ENCODE measurements at places on chromosomes 7 and 10. TPM values are rescaled to one million over a fixed set of nuclear protein-coding genes. Genes with fewer than 3 reads are reported as not detected.

The WDFY4 gene
- polyA plus RNA-seq = 1.1 TPM

- no peak for DNase-seq
Observed at GRCh38 chr10:33279811-33280602, 54.5 kb downstream of the NRP1 start.

GRCh38 chr10:114538181-114538906 is 119.7 kb downstream of the ABLIM1 start:
- DNase-seq = no peak

DNA sequence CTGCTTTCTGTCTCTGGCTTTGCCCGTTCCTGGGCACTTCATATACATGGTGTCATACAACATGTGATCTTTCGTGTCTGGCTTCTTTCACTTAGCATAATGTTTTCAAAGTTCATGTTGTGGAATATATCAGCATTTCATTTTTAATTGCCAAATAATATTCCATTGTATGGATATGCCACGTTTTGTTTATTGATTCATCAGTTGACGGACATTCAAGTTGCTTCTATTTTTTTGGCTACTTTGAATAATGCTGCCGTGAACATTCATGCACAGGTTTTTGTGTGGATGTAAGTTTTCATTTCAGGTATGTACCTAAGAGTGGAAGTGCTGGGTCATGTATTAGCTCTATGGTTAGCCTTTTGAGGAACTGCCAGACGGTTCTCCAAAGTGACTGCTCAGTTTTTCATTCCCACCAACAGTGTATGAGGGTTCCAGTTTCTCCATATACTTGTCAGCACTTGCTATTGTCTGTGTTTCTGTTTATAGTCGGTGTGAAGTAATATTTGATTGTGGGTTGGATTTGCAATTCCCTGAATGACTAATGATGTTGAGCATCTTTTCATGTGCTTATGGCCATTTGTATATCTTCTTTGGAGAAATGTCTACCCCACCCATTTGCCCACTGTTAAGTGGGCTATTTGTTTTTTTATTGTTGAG is 401.4 kb upstream of the GALNT17 start:
- no peak for DNase-seq

- no peak for DNase-seq
Observed at GRCh38 chr7:143305423-143306070, 10.4 kb upstream of the CLCN1 start.

The ETV1 gene
- polyA plus RNA-seq = 29.0 TPM

Data from renal pelvis (tissue), 12 donors.